Muscle of back (tissue), 13 donors: ENCODE measurements at places on chromosomes 2 and 18. TPM values are rescaled to one million over a fixed set of nuclear protein-coding genes. Genes with fewer than 3 reads are reported as not detected.

The NBEAL1 gene
- polyA plus RNA-seq: 5.1 TPM

- DNase-seq: no peak
Measured at GRCh38 chr2:159461076-159461475, 155.3 kb downstream of the BAZ2B start.

DNA sequence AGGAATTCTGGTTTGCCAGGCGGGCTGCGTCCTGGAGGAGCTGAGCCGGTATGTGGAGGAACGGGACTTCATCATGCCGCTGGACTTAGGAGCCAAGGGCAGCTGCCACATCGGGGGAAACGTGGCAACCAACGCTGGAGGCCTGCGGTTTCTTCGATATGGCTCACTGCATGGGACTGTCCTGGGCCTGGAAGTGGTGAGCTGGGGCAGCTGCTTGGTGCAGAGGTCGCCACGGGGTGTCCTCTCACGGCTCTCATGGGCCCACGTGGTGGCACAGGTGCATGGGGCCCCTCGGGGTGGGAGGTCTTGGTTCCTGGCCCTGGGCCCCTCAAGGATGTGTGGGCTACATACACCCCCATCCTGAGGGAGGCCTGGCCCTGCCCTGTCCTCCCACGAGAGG lies 9.2 kb downstream of the D2HGDH start:
- DNase-seq: no peak

DNA sequence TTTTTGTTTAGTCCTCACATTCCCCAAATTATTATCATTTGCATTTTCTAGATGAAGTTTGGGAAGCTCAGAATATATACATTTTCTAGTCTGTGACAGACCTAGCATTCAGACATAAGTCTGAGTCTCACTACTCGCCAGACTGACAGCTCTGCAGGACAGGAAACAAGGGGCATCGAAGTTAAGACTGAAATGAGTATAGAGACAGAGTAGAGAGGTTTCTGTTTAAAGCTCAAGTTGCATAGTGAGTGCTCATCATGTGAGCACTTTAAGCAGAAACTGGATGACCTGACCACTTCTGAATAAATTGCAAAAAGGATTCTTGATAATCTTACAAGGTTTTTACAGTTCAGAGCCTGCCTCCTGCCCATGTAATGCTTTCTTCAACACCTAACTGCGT lies 1.1 kb downstream of the HADHB start:
- no peak for DNase-seq
